Breast epithelium (tissue), 4 donors: ENCODE measurements at places on chromosomes 11 and 22. TPM values are rescaled to one million over a fixed set of nuclear protein-coding genes. Genes with fewer than 3 reads are reported as not detected.

- H3K4me1 ChIP-seq: peaks cover 13% of the 10 kb centered on the region
- peak overlapping the region; percentile 89 for H3K4me3 ChIP-seq
- DNase-seq: no peak
- peak overlapping the region; percentile 100 for H3K27ac ChIP-seq
- no peaks in the 10 kb centered on the region for H3K27me3 ChIP-seq
These were observed 1.6 kb downstream of the DEAF1 start for GRCh38 chr11:693415-693831.

The CASP5 gene
- not detected for total RNA-seq

- no peaks in the 10 kb centered on the region for H3K27me3 ChIP-seq
- H3K36me3 ChIP-seq: no peaks in the 10 kb centered on the region
These were observed 1595.5 kb upstream of the TENM4 start for GRCh38 chr11:81036168-81036870.

DNA sequence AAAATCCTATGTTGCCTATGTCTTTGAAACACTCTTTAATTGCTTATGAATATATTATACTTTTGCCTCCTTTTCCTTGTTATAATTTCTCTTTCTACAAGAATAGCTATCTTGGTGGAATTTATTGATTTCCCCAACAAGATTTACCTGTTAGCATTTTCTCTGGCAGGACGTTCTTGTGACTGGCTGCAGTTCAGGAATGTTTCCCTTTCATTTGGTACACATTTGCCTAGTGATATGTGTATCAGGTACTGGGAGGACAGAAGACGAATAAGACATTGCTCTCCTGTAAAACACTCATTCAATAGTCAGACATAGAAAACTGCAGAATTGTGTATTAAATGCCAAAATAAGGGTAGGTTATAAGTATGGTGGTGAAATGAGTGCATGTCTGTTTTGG is 279.9 kb downstream of the FAT3 start:
- no peak overlapping the region for H3K27ac ChIP-seq
- no peak overlapping the region for H3K4me3 ChIP-seq
- no peaks in the 10 kb centered on the region for H3K27me3 ChIP-seq
- H3K36me3 ChIP-seq: no peaks in the 10 kb centered on the region

The FDX1 gene
- 15.2 TPM for total RNA-seq

- H3K36me3 ChIP-seq: no peaks in the 10 kb centered on the region
- H3K4me3 ChIP-seq: no peak overlapping the region
- DNase-seq: no peak
- no peaks in the 10 kb centered on the region for H3K27me3 ChIP-seq
These were observed 937.1 kb downstream of the OPCML start for GRCh38 chr11:132595246-132595645.

The DEFB131B gene
- total RNA-seq: not detected

DNA sequence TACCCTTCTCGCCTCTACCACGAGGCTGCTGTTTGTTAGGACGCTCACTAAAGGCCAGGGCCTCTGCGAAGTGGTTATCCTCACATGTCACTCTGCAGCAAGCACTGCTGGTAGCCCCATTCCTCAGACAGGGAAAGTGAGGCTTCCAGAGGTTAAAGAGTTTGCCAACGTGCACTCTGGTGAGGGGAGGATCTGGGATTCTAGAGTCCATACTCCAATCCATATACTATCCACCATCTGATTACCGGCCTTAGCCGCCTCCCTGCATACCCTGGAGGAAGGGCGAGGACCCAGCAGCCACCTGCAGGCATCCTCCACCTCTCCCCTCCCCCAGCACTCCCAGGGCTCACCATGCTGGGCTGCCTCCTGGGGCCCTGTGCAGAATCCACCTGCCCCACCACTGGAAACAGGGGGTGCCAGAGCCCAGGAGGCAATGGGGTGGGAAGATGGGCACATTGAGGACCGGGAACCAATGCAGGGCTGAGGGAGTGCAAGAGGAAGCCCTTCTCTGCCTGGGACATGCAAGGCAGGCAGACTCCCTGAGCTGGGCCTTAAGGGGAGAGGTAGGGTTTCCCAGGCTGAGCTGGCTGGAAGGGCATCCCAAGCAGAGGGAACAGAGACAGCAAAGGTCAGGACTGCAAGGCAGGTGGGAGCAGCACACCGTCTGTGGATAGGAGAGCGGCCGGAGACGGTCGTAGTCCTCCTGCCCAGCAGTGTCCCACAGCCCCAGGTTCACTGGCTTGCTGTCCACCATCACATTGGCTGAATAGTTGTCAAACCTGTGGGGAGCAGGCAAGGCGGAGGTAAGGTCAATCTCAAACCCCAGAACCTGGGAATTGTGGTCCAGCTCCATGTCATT is 11.7 kb downstream of the RAC2 start:
- H3K4me3 ChIP-seq: no peak overlapping the region
- no peaks in the 10 kb centered on the region for H3K4me1 ChIP-seq
- no peak overlapping the region for H3K27ac ChIP-seq
- no peaks in the 10 kb centered on the region for H3K36me3 ChIP-seq
- no peak for DNase-seq

The OMP gene
- total RNA-seq: not detected

The OR52N2 gene
- total RNA-seq: not detected

The MS4A15 gene
- not detected for total RNA-seq

DNA sequence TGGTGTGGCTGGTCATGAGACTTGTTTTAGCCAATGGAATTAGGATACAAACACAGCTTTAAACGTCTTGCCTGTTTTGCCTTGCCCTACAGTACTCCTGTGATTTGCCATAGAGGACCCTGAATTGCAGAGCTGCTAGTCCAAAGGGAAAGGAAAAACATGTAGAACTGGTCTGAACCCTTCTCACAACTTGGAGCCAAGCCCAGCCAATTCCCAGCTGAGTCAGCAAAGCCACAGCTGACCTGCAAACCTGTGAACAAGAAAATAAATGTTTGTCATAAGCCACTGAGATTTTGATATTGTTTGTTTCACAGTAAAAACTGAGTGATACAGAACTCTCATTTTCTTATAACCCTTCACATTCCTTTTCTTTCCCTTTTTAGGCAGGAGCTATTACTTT is 360.5 kb upstream of the API5 start:
- H3K4me3 ChIP-seq: no peak overlapping the region
- peak; percentile 22 for DNase-seq
- H3K4me1 ChIP-seq: no peaks in the 10 kb centered on the region

The CDC42EP1 gene
- total RNA-seq: 43.0 TPM

The OR52I2 gene
- not detected for total RNA-seq

DNA sequence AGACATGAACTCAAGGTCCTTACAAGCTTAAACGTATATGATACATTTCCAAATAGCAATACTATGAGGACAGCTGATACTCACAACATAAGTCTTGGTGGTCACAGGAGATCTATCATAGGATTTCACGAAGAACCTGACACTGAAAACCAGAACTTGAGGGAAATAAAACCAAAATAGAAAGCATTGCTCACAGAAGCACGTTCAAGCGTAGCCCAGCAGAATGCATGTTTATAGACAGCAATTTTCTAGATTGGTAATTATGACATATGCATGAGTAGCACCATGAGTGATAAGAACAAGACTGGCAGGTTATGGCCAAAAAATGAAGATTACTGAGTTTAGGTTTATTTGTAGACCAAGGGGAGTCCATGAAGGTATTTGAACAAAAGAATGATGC is 243.5 kb downstream of the ETS1 start:
- H3K27ac ChIP-seq: no peak overlapping the region
- no peaks in the 10 kb centered on the region for H3K27me3 ChIP-seq
- H3K4me3 ChIP-seq: no peak overlapping the region

- no peaks in the 10 kb centered on the region for H3K27me3 ChIP-seq
- no peak overlapping the region for H3K4me3 ChIP-seq
- DNase-seq: no peak
These were observed 25.9 kb downstream of the ZNF195 start for GRCh38 chr11:3353066-3353465.

DNA sequence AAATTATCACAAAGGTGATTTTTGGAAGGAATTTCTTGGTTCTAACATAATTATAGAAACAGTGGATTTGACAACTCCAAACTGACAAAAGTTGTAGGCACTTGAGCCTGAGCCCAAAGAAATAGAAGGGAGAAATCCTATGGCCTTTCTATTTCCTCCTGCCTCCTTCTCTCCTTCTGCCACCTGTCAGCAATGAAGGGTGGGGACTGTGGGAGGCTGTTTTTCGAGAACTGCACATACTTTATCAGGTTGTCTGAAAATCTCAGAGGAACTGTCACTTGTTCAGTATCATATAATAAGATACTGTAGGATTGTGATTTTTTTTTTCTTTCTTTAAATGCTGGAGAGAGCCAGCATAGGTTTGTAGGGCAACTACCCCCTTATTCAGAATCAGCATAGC is 187.9 kb upstream of the SESN3 start:
- no peaks in the 10 kb centered on the region for H3K36me3 ChIP-seq
- no peak for DNase-seq
- no peak overlapping the region for H3K4me3 ChIP-seq
- H3K27ac ChIP-seq: no peak overlapping the region

- H3K36me3 ChIP-seq: no peaks in the 10 kb centered on the region
- no peak for DNase-seq
- H3K4me3 ChIP-seq: no peak overlapping the region
- peak overlapping the region; percentile 66 for H3K27ac ChIP-seq
- H3K4me1 ChIP-seq: no peaks in the 10 kb centered on the region
These were observed 87.9 kb downstream of the ADAMTS15 start for GRCh38 chr11:130536106-130537040.

- H3K27me3 ChIP-seq: no peaks in the 10 kb centered on the region
- peak overlapping the region; percentile 97 for H3K27ac ChIP-seq
- H3K4me3 ChIP-seq: peak overlapping the region; percentile 98
- no peaks in the 10 kb centered on the region for H3K4me1 ChIP-seq
These were observed 1.3 kb downstream of the BMAL1 start for GRCh38 chr11:13278609-13279486.

The PGA3 gene
- not detected for total RNA-seq

DNA sequence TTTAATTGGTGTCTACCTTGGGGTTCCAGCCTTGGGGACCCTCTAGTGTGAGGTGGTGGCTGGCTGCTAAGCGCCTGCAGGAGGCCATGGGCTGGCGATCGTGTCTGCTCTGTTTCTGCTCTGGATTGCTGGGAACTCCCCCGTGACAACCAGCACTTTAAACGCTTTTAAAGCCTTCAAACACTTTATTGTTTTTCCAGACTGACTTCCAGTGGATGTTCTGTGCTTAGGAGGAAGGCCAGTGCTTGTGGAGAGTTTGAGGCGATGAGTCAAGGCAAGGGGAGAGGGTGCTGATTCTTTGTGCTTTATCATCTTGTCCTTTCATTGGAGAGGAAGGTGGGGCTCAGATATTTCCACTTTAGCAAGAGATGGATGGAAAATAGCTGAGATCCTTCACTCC is 81.6 kb downstream of the FLI1 start:
- DNase-seq: no peak
- no peaks in the 10 kb centered on the region for H3K36me3 ChIP-seq
